ENCODE measurements at places on chromosomes 13 and 19.

- no peak for DNase-seq
These were observed 7.4 kb downstream of the SHFL start for GRCh38 chr19:10093295-10094186.

DNA sequence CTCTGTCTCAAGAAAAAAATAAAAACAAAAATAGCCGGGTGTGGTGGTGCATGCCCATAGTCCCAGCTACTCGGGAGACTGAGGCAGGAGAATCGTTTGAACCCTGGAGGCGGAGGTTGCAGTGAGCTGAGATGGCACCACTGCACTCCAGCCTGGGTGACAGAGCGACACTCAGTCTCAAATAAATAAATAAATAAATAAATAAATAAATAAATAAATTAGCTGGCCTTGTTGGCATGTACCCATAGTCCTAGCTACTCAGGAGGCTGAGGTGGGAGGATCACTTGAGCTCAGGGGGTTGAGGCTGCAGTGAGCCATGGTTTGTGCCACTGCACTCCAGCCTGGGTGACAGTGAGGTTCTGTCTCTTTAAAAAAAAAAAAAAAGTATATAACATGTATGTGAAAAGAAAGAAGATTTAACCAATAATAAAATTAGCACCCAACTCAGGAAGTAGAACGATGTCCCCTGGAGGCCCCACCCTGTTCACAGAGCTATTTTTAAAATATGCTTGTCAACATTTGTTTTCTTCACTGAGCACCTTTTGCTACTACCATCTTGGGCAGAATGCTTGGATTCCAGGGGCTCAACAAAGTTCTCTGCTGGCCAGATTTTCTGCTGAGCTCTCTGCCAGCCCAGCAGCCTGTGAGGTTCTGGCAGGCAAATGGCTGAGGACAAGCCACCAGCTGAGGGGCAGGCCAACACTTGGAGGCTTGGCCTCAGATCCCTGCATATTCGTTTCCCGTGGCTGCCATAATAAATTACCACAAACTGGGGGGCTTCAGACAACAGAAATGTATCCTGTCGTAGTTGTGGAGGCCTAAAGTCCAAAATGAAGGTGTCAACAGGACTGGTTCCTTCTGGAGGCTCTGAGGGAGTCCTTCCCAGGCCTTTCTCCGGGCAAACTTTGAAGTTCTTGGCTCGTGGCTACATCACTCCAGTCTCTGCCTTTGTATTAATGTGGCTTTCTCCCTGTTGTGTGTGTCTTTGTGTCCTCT lies 5.2 kb downstream of the SLC25A42 start:
- no peak for DNase-seq

DNA sequence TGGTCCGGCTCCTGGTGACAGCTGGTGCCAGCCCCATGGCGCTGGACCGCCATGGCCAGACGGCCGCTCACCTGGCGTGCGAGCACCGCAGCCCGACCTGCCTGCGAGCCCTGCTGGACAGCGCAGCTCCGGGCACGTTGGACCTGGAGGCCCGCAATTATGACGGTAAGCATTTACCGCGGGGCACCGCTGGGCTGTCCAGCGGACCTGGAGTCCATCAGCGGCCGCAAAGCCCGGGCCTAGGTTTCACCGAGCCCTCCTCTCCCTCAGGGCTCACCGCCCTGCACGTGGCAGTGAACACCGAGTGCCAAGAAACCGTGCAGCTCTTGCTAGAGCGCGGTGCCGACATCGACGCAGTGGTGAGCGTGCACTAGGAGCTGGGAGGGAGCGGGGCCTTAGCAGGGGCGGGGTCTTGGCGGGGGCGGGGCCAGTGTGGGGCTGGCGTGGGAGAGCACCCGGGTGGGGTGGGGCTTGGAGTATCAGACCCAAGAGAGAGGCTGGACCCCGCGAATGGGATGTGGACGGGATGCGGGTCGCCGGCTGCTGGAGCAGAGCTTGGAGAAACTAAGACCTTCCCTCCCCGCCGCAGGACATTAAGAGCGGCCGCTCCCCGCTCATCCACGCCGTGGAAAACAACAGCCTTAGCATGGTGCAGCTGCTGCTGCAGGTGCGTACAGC lies 8.7 kb downstream of the BCL3 start:
- no peak for DNase-seq

DNA sequence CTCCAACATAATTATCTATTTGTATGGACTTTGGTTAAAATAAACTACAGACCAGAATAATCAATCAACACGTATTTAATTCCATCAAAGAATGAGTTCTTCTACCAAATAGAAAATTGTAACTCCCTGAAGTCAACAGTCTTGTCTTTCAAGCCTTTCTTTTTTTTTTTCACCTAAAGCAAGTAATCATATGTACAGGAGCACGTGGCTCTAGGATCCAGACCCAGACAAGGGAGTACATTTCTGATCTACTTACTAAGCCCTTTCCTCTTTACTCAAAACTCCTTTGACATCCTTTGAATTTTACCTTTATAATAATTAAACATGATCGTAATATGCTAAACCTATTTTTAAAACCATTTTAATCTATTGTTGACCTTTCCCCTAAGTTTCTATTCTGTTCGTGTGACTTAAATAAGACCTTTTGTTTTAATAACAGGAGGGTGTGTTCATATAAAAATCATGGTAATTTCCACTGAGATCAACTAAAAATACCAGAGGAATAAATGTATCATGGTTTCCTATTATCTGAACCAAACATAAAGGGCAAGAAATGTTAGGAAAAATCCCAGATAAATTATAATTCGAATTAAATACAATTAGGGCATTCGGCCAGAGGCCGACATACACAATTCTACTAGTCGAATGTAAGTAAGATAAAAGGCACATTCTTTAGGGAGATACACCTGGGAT lies 1.7 kb downstream of the SLC7A1 start:
- no peak for DNase-seq

DNA sequence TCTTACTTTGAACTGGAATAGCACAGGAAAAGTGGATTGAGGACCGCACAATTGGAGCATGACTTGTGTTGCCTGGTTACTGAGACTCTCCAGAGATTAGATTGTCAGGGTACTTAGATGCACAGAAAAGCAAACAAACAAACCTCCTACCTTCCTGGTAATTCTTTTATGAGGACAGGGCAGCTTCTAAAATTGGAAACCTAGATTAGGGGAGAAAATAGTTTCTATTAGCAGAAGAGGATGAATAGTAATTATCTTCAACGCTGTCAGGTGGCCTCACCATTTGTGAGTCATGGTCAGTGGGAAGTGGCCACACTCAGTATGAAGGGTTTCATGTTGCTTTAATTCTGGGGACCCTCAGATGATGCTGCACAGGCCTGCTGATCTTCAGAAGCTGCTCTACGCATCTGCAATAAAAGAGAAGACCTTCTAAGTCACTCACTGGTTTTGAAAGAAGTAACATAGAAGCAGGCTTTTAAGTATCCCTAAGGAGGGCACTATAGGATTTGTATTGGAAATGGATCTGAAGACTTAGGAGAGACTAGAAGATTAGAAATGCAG lies 106.8 kb downstream of the LACC1 start:
- DNase-seq, result no peak

DNA sequence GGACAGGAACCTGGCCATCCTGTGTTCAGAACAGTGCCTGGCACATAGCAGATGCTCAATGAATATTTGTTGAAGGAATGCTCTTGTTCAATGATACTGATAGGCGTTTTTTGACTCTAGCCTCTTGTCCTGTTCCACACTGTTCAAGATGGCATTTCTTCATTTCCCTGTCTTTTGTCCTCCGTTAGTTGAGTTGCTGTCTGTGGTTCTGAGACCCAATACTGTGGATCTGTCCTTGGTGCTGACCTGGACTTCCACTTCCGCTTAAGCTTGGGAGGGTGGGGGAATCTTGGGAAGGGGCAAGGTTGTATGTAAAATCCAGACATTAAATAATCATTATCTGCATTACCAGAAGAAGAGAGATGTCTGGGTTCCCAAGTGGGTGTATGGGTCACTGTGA lies 8.3 kb upstream of the KCNN4 start:
- DNase-seq, result no peak

DNA sequence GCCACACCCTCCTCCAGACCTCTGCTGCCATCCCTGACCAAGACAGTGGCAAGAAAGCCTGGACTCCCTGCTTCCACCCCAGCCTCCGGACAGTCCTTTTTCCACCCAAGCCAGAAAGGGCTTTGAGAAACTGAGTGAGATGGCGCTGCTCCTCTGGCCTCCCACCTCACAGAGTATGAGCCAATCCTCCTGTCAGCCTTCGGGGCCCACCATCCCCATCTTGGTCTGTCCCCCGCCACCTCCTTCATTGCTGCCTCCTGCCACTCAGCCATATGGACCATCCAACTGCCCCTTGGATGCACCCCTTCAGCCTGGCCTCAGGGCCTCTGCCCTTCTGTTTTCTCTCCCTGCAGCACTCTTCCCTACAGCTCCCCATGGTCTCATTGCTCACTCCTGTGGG lies 125.7 kb downstream of the CRYL1 start:
- no peak for DNase-seq

DNA sequence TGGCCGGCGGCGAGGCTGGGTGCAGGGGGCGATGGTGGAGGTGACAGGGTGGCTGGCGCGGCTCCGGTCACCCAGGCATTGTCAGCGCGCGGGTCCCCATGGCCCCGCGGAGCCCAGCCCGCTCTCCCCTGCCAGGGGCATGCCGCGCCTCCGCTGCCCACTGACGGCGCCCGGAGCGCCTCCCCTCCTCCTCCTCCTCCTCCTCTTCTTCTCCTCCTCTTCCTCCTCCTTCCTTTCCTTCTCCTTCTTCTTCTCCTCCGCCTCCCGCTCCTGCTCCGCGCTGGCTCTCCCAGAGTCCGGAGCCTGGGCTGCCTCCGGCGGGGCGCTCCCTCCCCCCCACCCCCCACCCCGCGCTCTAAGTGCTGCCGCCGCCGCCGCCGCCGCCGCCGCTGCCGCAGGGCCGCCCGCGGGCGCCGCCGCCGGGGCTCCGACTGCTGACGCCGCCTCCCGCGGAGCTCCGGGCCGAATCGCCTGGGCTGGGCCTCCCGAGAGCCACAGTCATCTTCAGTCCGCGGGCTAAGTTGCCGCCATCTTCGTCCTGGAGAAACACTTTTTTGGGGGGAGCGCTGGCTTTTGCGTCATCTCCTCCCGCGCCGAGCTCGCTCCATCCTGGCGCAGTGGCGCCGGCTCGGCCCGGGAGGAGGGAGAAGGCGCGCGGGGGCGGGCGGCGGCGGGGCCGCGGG lies 348.3 kb downstream of the LIG4 start:
- no peak for DNase-seq

DNA sequence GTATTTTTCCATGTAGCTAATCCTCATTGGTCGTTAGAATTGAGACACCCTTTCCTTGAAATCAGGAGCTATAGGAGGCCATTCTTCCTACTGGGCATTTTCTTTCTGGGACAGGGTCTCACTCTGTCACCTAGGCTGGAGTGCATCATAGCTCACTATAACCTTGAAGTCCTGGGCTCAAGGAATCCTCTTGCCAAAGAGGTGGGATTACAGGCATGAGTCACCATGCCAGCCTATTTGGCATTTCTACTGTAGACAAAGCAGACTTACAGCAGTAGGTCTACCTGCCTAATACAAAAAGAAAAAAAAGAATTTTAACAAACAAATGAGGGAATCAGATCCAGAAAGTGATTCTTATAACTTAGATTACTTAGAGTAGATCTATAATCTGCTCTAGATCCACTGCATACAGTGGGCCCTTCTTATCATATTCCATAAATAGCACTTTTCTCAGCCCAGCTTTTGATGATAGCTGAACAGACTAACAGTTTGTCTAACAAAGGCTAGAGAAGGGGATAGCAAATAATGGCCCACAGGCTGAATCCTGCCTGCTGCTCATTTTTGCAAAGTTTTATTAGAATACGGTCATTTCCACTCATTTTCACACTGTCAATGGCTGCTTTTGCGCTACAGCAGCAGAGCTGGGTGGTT lies 36.7 kb upstream of the USPL1 start:
- DNase-seq, result no peak

- DNase-seq, result no peak
These were observed 2.7 kb upstream of the MAP2K7 start for GRCh38 chr19:7900931-7901330.

GRCh38 chr13:114152285-114152645 lies 19.8 kb upstream of the RASA3 start:
- DNase-seq, result no peak

DNA sequence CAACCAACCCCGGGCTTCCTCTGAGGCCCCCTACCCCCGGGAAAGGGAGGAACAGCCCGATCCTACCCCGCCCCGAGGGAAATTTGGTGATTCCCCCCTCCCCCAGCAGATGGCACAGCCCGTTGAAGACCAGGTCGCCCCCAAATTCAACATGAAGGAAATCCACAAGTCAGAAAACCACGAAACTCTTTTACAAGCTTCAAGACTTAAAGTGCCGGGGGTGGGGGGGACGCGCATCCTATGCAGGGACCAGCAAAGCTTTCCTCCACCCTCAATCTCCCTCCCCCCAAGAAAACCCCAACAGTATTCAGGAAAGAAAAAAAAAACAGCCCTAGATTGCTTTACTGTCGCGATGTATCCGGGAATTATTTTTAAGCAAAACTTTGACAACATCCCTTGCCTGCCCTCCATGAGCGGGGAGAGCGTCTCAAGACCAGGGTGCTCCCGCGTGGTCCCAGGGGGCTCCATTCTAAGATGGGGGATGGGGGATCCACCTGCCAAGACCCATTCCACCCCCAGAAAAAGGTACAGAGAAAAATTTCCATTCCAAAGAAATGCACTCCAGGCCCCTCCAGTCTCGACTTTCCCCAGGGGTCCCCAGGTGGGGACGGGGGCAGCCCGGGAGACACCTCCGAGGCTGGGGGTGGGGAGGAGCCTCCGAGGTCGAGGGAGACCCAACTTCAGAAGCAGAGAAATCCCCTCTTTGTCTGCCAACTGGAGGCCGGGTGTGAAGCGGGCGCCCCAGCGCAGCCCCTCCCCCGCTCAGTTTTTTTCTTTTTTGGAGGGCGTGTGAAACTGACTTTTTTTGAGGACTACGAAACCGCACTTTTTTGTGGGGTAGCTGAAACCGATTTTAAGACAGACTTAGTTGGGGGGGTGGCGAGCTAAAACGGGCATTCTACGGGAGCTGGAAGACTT lies 1.5 kb downstream of the TCF3 start:
- DNase-seq, result no peak

GRCh38 chr19:45791744-45792469 lies 738 bp downstream of the DMWD start:
- no peak for DNase-seq

GRCh38 chr13:100721885-100722512 lies 47.4 kb upstream of the TMTC4 start:
- DNase-seq, result no peak

DNA sequence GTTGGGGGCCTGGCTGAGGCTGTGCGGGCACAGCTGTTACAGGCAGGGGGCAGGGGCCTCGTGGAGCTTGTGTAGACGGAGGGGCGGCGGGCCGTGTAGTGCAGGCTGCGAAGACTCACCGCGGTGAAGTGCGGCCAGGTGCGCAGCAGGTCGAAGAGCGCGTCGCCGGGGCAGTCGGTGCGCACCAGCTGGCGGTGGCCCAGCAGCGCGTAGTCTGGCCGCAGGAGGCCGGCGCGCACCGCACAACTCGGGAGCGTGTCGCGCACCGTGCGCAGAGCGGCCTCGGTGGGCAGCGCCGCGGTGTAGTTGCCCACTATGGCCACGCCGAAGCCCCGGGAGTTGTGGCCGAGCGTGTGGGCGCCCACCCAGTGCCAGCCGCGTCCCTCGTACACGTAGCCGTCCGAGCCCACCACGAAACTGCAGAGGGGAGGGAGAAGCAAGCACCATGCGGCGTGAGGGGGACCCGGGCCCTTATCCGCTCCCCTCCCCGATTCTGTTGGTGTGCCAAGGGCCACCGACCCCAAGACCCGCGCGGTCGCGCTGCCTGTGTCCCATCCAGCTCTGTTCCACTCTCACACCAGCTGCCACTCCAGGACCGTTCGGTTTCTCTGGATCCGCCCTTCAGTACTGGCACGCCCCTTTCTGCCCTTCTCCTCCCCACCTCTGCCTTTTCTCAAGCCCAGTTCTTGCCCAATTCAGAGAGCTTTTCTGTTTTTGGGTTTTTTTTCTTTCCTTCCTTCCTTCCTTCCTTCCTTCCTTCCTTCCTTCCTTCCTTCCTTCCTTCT lies 5.4 kb upstream of the RASAL3 start:
- DNase-seq, result no peak

All from cortex of kidney (tissue), 1 donor.